GM12892 (cell line): ENCODE measurements at places on chromosomes 1 and 21.

GRCh38 chr1:27448982-27449381, 41.0 kb downstream of the WASF2 start:
- no peak for DNase-seq

- peak; percentile 83 for DNase-seq
These were observed 102.5 kb upstream of the TARDBP start for GRCh38 chr1:10909697-10910680.

GRCh38 chr1:179870870-179871269, 6.7 kb downstream of the TOR1AIP2 start:
- no peak for DNase-seq

GRCh38 chr1:172144445-172145061, 275.9 kb upstream of the C1orf105 start:
- no peak for DNase-seq

DNA sequence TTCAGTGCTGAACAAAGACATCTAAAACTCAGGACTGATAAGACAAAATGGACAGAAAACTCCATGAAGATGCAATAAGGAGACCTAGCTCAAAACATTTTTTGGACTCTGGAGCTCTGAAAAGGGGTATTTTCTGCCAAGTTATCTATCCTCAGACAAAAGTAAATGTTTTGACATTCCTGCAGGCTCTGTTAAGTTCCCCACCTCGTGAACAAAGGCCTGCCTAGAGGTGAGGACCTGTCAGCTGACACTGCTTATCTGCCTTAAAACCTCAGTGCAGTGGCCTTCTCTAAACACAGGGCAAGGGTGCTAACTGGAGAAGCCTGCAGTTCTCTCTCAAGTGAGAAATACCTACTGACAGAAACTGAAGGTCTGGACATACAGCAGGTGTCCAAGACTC, 41.1 kb downstream of the COLGALT2 start:
- no peak for DNase-seq

DNA sequence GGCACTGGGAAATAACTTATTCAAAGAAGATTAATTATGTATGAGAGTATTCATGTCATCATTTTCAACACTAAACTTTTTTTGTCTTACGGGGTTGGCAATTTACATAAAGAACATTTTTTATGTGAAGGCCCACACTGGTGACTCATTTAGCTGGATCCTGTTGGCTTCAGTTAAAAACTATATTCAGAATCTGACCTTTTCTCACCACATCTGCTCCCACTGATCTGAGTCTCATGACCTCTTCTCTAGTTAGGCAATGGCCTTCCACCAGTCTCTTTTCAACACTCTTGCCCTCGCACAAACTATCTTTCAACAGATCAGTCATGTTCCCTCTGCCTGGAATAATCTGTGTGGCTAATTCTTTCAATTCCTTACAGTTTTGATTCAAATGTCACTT, 53.4 kb downstream of the TMPRSS15 start:
- DNase-seq, result no peak

GRCh38 chr1:33972676-33973395, 109.0 kb downstream of the HMGB4 start:
- DNase-seq, result no peak

DNA sequence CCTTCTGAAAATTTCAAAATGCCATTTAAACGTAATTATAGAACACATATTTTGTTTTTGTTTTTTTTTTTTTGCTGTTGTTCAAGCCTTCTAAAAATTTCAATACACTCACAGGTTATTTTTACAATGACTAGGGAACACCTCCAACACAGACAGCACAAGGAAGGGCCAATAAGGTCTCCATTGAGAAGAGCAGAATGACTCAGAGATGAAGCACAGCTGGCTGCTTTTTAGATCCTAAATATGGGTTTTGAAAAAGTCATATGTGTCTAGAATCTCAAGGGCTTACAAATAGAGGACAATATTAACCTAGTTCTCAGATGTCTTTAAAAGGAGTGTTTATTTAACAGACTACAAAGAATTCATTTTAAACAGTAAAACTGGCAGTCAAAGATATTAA, 104.6 kb downstream of the NEGR1 start:
- no peak for DNase-seq

DNA sequence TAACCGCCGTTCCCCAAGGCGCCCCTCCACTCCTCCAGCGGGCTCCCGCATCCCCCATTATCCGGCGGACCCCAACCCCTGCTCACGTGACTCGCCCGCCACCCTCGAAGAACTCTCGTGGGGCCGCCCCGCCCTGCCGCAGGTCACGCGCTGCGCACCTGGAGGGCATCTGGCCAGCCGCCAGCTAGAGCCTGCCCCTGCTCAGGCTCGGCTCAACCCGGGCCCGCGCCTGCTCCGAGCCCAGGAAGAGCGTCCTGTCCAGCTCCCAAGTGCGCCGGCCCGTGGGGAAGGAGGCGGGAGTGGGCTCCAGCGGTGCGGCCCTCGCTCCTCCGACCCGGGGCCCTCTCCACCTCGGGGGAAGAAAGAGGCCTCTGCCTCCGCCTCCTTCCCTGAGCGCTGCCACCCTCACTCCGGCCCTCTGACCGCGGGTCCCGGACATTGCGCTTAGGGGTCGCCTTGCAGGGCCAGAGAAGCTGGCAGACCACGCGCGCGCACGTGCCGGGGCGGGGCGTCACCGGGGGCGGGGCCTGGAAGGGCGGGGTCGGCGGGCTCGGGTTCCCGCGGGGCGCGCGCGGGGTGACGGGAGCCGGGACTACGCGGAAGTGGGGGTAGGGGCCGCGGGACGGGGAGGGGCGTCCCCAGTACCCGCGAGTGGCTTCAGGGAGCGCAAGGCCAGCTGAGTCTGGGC, 28.4 kb downstream of the HMGN2 start:
- peak; percentile 88 for DNase-seq

DNA sequence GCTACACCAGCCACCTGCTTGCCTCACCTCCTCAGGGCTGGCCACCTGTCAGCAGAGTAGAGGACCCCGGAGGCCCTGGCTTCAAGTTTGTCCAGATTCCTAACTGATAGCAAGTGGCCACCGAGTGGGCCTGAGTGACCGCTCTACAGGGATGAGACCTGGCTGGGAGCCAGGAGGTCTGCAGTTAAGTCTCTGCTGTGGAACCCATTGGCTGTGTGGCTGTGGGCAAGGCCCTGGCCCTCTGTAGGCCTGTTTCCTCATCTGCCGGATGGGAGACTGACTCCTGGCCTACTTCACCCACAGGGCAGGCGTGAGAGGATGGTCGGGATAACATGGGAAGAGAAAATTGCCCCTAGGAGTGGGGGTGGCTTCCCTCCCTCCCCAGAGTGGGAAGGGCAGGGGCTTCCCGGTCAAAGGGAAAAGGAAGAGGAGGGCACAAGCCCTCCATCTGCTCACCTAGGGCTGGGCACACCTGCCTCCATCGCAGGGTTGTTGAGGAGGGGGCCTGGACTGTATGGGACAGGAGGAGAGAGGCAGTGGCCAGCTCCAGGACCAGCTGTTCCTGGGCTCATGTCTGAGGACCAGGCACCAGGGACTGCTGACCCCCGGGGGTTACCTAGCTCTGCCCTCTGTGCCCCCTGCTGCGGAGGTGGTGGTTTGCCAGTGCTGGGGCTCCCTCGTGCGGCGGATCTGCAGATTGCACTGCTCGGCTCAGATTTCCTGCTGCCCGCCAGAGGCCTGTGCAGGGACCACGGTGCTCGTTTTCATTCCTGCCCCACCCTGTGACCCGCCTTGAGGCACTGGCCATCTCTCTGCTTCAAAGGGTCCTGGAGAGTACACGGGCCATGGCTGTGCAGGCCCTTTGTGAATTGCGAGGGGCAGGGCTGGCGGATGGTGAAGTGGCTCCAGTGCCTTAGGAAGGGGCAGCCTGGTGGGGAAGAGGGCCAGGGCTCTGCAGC, 9.1 kb upstream of the MTFR1L start:
- peak; percentile 83 for DNase-seq

DNA sequence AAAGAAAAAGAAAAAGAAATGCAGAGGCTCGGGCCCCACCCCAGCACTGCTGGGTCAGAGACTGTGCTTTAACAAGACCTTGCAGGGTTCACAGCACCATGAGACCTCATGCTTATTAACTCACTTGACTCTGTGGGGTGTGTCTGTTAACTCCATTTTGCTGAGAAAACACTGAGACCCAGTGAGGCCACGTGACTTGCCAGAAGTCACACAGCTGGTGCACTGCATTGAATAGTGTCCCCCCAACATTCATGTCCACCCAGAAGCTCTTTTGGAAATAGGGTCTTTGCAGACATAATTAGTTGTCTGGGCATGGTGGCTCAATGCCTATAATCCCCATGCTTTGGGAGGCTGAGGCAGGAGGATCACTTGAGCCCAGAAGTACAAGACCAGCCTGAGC, 39.7 kb downstream of the CHD5 start:
- DNase-seq, result no peak

DNA sequence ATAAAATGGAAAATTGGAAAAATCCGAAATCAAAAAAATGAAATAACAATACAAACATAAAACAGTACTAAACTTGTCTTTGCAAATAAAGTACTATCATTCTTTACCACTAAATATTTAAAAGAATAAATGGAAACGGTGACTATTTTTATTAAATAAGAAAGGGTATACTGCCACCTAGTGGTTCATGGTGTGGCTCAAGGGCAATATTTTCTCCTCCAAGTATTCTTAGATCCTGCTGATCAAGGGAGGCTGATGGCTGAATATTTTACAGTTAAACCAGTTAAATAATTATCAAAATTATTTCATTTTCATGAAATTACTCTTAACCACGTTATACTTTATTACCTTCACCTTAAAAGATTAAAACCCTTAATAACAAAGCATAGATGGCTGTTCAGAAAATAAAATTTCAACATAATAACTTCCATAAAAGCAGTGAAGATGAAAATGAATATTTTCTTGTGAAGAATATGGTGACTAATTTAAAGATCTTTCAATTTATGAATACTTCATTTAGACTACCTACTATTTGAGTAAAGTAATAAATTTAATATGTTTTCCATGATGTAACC, 1793.9 kb downstream of the NCAM2 start:
- no peak for DNase-seq

DNA sequence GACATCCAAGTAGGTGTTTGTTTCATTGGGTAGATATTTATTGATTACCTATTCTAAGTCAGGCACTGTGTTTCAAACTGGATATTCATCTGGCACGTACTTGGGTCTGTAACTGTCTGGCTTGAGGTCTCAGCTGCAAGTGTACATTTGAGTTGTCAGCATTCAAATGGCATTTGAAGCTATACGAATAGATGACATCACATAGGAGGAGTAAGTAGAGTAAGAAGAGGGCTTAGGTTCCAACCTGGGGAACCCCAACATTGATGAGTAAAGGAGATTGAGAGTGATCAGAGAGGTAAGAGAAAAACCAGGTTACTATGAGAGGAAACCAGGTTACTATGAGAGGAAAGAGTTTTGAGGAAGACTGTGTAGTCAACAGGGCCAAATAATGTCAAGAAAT, 30.7 kb downstream of the ZNF684 start:
- DNase-seq, result no peak

DNA sequence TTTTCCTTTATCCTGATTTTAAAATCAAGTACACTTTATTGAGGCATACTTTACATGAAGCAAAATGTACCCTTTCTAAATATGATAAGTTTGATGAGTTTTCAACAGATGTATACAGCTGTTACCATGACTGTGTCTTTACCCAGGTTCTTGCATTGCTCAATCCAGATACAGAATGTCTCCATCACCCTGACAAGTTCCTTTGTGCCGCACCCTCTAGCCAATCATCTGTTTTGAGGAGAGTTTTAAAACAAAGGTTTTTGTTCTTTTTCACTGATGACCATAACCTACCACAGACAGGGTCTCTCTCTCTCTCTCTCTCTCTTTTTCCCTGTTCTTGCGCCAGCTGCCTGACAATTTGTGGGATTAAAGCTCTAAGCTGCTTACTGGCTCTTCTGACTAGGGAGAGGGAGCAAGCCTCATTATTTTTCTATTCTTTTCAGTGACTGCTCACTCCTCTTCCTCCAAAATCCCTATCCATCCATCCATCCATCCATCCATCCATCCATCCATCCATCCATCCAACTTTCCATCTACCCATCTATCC, 1.2 kb upstream of the KCNE1 start:
- DNase-seq, result no peak

- DNase-seq, result no peak
These were observed 56.3 kb downstream of the INAVA start for GRCh38 chr1:200951016-200951415.

GRCh38 chr1:29642519-29642918, 406.2 kb downstream of the PTPRU start:
- no peak for DNase-seq

- DNase-seq, result no peak
These were observed 1.3 kb downstream of the TMEM269 start for GRCh38 chr1:42786097-42786496.

GRCh38 chr1:231171623-231172197, 9.9 kb downstream of the TRIM67 start:
- DNase-seq, result no peak

DNA sequence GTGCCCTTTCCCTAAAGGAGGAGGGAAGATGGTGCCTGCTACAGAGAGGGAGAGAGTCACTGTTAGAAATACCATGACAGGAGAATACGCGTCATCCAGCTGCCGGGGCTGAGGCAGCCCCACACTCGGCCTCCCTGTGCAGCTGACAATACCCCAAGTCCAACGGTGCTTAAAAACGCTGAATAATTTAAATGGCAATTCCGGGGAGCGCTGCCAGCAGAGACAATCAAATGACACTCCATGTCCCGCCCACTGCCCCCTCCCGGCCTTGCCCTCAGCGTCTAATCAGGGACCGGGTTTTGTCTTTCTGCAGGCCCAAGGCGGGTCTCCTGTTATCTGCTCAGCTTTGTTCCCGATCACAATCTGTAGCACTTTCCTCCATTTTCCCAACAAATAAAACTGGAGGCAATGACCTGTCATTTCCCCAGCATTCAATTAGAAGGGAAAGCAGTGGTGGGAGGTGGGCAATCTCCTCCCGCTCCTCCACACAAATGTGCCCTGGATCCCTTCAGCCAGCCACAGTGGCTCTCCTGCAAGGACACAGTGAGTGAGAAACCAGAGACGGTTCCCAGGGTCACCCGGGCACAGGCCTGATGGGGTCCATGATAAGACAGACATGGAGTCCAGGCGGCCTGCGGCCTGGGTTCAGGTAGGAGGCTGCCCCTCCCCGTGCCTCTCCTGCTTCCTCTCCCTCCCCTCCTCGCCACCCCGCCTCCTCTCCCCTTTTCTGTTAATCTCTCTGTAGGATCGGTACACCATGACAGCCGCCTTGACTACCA, 42.7 kb upstream of the AJAP1 start:
- no peak for DNase-seq

DNA sequence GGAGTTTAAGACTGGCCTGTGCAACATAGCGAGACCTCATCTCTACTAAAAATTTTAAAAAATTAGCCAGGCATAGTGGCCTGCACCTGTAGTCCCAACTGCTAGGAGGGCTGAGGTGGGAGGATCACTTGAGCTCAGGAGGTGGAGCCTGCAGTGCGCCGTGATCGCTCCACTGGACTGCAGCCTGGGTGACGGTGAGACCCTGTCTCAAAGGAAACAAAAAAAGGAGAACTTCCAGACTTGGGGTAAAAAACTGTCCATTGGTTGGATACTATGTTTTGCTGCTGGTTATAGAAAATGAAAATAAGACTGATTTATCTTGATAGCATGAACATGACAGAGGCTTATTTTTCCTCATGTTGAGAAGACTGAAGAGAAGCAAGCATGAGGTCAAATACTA, 79.4 kb downstream of the WDR4 start:
- no peak for DNase-seq
